ENCODE measurements at places on chromosomes 3 and 15. TPM values are rescaled to one million over a fixed set of nuclear protein-coding genes. Genes with fewer than 3 reads are reported as not detected.

Gene FBXW12
- total RNA-seq: not detected

GRCh38 chr3:11546657-11547302 lies 96.9 kb downstream of the VGLL4 start:
- DNase-seq: no peak

GRCh38 chr3:54283470-54283869 lies 161.1 kb downstream of the CACNA2D3 start:
- no peak for DNase-seq

DNA sequence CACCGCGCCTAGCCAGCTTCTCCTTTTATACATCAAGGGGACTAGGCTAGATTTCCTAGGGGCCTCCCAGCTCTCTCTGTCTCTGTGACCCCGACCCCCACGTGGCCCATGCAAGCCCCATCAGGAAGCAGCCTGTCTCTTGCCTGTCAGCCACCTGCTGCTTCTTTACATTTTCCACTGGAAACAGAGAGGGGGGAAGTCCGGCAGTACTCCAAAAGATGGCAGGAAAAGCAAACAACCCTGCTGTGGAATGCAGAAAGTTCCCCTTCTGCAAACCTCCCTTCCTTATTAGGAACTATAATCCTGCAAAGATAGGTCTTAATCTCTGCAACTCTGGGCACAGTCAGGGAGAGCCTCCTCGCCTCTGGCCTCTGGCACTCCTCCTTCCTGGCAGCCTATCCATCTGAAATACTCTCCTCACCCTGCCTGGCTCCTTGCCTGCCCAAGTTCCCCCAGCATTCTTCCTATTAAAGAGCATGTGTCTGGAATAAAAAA lies 47.4 kb upstream of the HACD2 start:
- no peak for DNase-seq

- no peak for DNase-seq
These were observed 1.2 kb downstream of the CADPS start for GRCh38 chr3:62873761-62874710.

DNA sequence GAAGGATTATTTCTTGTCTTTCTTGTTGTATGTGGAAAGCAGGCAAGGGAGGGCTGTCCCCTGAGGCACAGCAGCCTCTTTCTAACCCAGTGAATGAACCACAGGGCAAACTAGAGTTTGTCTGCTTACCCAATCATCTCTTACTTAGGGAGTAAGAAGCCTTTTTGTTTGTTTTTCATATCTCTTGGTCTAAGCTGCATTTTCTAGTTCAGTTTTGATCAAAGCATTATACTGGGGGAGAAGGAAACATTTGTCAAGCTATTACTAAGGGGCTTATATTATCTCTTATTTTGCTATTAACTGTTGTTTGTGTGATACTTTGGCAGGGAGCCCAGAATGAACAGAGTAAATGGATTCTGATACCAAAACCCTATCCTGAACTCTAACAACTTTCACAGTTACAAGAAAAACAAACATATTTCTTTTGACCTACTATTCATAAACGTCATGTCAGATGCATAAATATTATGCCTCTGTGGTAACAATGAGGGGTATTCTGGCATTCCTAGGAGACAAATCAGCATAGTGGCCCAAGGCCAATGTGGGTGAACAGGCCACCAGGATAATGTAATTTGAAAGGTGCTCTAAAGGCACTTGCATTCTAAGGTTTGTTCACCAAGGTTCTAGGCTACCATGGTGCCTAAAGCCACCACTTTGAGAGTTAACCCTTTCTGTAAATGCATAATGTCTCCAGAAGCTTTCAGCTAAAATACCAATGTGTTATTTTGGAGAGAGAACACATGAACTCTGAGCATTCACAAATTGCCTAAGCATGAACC lies 271.6 kb upstream of the ZPLD1 start:
- no peak for DNase-seq

DNA sequence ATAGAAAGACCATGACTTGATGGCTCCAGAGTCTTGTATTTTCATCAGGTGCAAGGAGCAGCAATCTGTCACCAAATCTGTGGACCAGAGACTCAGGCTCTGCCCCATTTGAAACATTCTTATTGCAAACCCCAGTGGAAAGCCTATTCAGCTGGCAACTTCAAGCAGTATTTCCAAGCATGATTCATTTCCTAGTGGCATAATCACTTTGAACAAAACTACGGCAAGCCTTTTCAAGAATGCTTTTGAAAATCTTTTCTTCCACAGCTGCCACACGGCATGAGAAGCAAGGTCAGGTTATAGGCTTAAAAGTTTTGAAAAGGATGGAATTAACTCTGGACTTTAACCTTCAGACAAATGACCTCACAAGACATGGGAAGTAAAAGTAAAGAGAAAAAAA lies 122.0 kb upstream of the BFSP2 start:
- DNase-seq: no peak
